ENCODE measurements at places on chromosomes 5 and 9. TPM values are rescaled to one million over a fixed set of nuclear protein-coding genes. Genes with fewer than 3 reads are reported as not detected.

- DNase-seq, result no peak
Measured at GRCh38 chr9:136336156-136336870, 9.0 kb downstream of the GPSM1 start.

GRCh38 chr5:8458038-8458383 lies 589.1 kb downstream of the MTRR start:
- no peak for DNase-seq

DNA sequence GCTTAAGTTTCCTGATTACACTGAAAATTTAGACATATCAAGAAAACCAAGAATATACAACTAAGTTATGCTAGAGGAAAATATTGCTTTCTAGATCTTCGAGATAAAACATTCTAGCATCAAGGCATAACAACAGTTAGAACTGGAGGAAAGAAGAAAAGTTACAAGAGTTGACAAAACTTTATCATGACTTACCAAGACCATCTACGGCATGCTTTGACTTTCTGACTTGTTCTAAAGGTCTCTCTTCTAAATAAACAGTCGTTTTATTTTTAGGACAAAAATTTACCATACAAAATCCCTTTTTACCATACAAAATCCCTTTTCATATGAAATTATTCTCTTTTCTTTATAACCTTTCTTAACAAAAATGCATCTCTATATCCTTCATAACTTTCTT lies 1110.1 kb upstream of the CDH10 start:
- peak; percentile 46 for DNase-seq

- DNase-seq, result no peak
Measured at GRCh38 chr9:101388507-101388993, 3.7 kb upstream of the BAAT start.

DNA sequence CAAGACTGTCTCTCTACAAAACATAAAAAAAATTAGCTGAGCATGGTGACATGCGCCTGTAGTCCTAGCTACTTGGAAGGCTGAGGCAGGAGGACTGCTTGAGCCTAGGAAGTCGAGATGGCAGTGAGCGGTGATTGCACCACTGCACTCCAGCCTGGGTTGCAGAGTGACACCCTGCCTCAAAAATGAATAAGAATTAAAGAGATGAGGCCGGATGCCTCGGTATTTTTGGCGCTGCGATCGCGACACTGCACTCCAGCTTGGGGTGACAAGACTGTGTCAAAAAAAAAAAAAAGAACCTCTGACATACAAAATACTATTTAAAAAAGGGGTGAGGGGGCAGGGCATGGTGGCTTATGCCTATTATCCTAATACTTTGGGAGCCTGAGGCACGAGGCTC lies 7.3 kb downstream of the GPBP1 start:
- DNase-seq, result peak; percentile 45

DNA sequence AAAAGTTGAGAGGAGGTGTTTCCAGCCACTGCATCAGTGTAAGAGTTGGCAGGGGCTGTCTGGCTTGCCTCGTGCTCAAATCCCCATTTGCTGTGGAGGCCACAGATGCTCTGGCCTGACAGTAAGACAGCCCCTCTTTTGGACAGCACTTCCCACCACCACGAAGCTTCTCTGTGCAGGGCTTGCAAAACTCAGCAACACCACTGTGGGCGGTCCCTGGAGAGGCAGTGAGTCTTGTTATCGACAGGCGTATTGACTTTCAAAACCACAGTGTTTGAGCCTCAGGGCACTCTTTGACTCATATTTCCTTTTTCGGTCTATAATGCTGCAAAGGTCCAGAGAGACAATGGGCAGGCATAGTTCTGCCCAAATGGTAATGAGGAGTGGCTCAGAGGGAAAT lies 539.5 kb downstream of the EBF1 start:
- peak; percentile 31 for DNase-seq

DNA sequence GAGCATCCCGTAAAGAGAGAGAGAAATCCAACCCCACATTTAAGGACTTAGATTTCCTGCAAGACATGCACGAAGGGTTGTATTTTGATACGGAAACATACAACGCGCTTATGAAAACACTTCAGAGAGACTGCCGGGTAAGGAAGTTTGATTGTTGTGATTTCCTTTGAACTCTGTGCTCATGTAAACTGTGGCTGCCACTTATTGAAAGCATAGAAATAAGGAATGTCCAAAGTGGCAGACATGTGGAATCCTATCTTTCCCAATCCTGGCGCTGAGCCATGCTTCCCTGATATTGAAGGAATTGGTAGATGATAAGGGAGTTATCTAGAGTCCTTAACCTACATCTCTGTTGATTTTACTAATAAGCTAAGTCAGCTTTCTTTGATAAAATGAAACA lies 119.4 kb downstream of the PRKACG start:
- no peak for DNase-seq

- DNase-seq, result no peak
Measured at GRCh38 chr9:106482733-106483132, 380.2 kb upstream of the ZNF462 start.

GRCh38 chr5:151622367-151623088 lies 31.4 kb upstream of the FAT2 start:
- no peak for DNase-seq

DNA sequence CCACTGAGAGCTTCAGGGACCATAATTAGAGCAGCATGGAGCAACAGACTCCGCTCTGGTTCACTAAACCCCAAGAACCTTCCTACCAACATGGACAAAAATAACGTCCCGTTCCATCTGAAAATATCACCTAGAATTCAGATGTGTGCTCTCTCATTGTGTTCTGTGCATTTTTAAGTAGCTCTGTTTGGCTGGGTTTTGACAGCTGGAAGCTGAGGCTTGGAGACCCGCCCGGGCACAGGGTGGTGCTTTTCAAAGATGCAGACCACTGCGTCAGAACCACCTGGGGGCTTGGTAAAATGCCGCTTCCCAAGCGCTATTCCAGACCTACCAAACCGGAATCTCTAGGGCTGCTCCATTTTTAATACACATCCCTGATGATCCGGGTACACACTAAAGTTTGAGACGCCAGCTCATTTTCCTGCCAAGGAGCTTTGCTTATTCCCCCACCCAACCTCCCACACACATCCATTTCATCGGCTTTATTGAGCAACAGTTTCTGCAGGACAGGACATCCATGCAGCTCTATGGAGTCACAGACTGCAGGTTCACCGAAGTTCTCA lies 104.8 kb downstream of the GABBR2 start:
- no peak for DNase-seq

GRCh38 chr9:18238254-18238653 lies 235.7 kb upstream of the ADAMTSL1 start:
- no peak for DNase-seq

DNA sequence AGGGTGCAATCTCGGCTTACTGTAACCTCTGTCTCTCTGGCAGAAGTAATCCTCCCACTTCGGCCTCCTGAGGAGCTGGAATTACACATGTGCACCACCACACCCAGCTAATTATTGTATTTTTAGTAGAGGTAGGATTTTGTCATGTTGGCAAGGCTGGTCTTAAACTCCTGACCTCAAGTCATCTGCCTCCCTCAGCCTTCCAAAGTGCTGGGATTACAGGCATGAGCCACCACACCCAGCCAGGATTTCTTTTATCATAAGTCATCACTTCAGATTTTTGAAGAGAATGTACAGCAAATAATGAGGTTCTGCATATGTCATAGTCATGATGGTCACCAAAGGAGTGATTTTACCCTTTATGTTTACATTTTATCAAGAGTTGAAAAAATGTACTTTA lies 108.1 kb downstream of the GCNT1 start:
- no peak for DNase-seq

DNA sequence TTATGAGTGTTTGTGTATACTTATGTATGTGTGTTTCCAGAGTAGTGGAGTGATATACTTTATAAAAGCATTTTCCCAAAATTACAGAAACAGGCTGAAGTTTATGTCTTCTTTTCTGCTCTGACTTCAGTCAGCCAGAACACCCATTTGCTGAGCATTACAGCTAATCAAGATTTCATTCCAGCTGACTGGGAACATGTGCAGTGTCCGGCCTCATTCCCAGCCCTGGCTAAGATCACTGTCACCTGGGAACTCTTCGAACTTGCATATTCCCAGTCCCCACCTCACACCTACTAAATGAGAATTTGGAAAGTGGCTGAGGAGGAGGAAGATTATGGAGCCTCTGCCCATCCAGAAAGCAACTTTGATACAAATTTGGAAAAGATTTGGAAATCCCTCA lies 90.8 kb upstream of the PRRC1 start:
- DNase-seq, result no peak

GRCh38 chr9:27529316-27530278 lies at the start of gene MOB3B:
Gene MOB3B, minus strand, starts transcription at chr9:27529814. Its CDS starts 74,264 bp downstream, at chr9:27455550.
- peak; percentile 73 for DNase-seq

GRCh38 chr5:56148453-56148971 lies 84.6 kb downstream of the ANKRD55 start:
- DNase-seq, result no peak

Gene SPINK13
- not detected for total RNA-seq

Gene KIF20A
- 76.7 TPM for total RNA-seq

Gene SPINK7
- not detected for total RNA-seq

Gene SLC46A2
- total RNA-seq, result not detected

Gene STKLD1
- total RNA-seq, result 1.4 TPM

Gene CARD6
- total RNA-seq, result 0.33 TPM
